Stimulated activated CD8-positive, alpha-beta memory T cell treated with anti-CD3 and anti-CD28 coated beads, Interleukin-12 subunit alpha, Interleukin-12 subunit beta, amount 100 ng/mL, for 4 hours (primary cell): ENCODE measurements at places on chromosomes 2 and 18.

DNA sequence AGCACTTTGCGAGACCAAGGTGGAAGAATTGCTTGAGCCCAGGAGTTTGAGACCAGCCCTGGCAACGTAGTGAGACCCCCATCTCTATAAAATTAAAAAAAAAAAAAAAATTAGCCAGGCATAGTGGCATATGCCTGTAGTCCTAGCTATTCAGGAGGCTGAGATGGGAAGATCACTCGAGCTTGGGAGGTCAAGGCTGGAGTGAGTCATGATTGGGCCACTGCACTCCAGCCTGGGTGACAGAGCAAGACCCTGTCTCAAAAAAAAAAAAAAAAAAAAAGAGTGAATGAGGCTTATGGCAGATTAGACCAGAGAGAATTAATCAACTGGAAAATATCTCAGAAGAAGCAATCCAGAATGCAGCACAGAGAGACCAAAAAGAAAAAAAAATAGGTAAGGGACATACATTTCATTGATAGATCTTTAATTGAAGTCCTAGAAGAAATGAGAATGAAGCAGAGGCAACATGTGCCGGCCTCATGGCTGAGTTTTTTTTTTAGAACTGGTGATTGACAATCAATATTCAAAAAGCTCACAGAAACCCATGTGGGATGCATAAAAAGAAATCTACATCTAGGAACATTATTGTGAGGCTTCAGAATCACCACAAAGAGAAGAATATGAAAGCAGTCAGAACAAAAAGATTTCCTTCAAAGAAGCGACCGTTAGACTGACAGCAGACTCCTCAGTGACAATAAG lies 32.2 kb upstream of the ELAC1 start:
- no peak for DNase-seq

DNA sequence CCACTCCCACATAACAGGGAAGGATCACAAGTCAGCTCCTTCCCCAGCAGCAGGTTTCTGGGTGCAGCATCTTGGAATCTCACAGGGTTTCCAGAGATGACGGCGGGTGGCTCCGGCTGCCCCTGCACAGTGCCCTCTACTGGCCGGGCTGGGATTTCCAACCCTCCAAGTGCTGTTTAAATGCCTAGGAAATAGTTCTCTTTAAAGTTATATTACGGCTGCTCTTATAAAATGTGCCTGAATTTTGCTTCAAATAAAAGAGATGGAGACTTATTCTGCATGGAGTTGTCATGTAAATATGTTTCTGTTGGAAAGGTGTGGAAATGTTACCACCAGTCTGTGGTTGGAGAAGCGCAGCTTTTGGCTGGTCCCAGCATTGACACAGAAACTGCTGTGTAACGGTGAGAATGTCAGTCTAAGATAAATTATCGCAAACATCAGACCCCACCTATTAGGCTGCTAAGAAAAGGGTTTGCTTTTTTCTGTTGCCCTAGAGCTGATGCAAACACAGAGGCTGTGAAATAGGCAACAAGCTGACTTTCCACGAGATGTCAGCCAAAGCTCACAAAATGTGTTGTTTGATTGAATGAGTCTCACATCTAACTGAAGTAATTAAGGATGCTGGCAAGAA lies 3.3 kb upstream of the HJURP start:
- no peak for DNase-seq

- no peak for DNase-seq
These were observed 29.9 kb downstream of the MTERF4 start for GRCh38 chr2:241072151-241072550.

- no peak for DNase-seq
These were observed 74.5 kb downstream of the NEDD4L start for GRCh38 chr18:58118536-58118935.

- no peak for DNase-seq
These were observed 51.8 kb downstream of the PMAIP1 start for GRCh38 chr18:59951591-59951990.

- DNase-seq, result no peak
These were observed 78.9 kb downstream of the CD8B2 start for GRCh38 chr2:106566050-106566449.

- no peak for DNase-seq
These were observed 253.1 kb downstream of the SH3BP4 start for GRCh38 chr2:235204948-235205347.

DNA sequence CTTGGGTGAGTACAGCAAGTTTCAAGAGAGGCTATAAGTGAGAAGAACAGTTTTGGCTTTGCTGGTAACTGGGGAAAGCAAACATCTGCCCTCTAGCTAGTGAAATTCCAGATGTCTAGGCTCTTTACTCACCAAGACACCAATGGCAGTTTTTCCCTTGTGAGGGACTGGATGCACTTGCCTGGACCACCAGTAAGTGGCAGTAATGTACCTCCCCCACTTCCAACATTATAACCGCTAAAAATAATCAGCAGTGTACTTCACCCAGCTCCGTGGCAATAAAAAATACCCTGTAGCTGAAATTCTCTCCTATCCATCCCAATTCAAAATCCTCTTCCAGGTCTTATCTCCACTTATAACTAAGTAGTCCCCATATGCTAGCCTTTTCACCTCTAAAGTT lies 383.9 kb downstream of the ARHGAP15 start:
- DNase-seq, result no peak

GRCh38 chr2:160109243-160109642 lies 46.8 kb upstream of the PLA2R1 start:
- DNase-seq, result no peak
